Hematopoietic multipotent progenitor cell treated with erythropoietin and hydrocortisone succinate and interleukin-3 and kit ligand, for 15 days (in vitro differentiated cells): ENCODE measurements at places on chromosomes 12 and 14.

GRCh38 chr14:69537900-69538299 lies 36.8 kb downstream of the CCDC177 start:
- no peak for DNase-seq

- peak; percentile 70 for DNase-seq
These were observed 4.2 kb downstream of the MLXIP start for GRCh38 chr12:122082621-122083356.

DNA sequence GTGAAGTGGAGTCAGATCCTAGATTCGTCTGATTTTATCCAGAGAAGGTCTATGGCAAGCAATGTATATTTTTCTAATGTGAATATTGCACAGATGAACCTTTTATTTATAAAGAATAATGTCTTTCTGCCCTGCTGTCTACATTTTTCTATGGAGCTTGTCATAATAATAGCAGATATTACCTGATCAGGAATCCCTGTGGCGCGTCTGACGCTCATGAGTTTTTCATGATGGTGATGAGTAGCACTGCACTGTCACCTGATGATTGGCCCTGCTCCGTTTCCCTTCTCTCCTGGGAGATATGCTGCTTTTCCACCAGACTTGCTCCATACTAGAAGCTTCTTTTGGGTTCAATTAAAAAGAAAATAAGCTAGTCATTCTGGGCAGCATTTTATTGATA lies 20.5 kb downstream of the CINP start:
- no peak for DNase-seq

GRCh38 chr12:121300083-121300819 lies 3.7 kb upstream of the CAMKK2 start:
- DNase-seq = no peak

DNA sequence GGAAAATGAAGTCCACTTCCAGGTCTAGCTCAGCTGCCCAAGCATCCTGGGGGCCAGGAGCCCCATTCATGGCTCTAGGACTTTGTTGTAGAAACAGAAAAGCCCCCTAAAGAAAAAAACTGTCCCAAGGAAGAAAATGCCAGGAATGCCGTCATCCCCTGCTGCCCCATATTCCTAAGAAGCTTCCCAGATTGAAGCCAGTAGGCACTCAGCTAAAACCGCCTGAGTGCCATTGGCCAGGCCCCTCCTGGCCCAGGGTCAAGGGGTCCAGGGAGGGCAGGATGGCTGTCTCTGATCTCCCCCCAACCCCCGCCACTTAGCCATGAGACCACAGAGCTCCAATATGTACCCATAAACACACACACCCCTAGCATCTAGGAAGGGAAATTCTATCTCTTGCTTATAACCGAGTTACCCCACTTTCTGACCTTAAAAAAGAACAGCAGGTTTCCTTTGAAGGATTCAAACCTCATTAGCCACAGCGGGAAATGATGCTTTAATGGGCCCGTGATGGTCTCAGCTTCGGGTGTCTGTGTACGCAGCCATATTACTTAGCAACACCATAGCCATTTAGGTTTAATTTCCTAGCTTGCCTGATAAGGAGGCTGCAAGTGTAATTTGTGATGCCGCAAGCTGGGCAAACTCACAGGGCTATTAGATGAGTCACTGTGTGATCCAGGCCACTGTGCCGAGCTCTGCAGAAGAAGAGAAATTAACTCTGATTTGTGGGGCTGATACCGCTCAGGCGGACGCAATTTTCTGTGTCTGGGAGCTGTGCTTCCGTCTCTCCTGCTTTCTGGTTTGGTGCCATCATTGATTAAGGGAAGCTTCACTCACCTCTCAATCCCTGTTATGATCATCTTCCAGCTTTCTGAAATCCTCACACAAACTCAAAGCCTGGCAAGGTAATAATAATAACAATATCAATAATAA lies 84.2 kb downstream of the GCH1 start:
- no peak for DNase-seq
